Globus pallidus (tissue), 1 donor: ENCODE measurements at places on chromosomes 11 and 22.

- no peak for DNase-seq
Measured at GRCh38 chr11:297586-298405, 1.5 kb downstream of the IFITM5 start.

DNA sequence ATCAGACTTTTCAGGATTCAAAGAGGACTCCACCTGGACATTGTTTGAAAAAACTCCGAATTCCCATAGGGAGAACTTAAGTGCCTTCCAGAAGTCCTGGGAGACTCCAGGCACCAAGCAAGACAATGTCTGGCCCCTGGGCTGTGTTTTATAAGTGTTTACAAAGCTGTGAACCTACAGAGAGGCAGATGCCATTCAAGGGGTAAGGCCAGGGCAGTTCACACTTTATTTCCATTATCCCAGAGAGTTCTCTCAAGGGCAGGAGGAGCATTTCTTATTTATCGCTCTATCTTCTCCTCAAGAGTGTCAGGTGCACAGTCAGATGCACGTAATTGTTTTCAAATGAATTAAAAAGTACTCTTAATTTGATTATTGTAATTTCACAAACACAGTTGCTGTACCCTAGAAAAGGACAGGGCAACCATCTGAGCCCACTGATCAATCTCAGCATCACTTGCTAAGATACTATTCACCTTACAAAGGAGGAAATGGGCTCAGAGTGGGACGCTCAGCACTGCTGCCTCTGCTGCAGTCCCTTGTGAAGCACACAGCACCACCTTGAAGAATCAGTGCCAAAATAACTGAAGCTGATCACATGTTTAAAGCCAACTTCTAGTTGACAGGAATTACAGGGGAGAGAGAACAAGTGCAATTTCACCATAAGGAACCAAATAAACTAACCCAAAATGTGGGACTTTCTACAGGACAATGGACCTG lies 35.0 kb downstream of the RASSF10 start:
- no peak for DNase-seq

DNA sequence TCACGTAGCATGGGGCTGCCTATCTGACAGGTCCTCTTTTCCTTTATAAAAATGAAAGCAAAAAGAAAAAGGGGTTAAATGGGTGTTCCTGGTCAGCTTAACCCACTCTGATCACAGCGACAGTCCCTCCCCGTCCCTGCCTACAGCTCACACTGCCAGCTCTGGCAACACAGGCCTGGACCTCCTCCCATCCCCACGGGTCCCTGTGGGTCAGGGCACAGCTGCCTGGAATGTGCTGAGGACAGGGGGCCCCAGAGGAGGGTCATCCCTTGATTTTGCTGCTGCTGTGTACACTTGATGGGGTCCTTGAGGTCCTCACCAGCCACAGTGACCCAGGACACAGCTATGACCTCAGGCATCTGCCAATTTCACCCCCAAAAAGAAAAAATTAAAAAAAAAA lies 29.6 kb upstream of the CYP2D6 start:
- DNase-seq, result no peak

DNA sequence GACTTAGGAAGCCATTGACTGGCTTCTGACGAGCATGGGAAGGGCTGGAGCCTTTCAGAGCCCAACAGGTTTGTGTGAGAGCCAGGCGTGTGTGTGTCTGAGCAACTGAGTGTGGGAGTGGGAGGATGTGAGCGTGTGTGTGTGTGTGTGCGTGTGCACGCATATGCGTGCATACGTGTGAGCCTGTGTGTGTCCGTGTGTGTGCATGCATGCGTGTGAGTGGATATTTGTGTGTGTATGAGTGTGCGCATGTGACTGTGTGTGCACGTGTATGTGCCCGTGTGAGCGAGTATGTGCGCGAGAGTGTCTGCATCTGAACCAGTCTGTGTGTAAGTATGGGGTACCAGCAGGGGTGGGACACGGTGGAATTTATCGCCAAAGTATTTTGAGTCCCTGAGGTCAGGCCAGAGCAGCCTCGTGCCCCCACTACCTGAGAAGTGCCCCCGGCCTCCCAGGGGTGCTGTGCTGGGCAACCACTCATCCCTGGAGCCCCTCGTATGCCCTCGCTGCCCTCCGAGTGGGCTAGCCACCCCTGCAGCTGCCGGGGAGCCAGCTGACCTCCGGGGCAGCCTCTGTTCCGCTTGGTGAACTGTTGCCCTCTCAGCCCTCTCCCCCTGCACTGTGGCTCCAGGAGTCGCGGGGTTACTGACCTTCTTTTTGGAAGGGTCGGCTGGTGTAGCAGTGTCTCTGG lies 38.5 kb downstream of the LRP5 start:
- no peak for DNase-seq

DNA sequence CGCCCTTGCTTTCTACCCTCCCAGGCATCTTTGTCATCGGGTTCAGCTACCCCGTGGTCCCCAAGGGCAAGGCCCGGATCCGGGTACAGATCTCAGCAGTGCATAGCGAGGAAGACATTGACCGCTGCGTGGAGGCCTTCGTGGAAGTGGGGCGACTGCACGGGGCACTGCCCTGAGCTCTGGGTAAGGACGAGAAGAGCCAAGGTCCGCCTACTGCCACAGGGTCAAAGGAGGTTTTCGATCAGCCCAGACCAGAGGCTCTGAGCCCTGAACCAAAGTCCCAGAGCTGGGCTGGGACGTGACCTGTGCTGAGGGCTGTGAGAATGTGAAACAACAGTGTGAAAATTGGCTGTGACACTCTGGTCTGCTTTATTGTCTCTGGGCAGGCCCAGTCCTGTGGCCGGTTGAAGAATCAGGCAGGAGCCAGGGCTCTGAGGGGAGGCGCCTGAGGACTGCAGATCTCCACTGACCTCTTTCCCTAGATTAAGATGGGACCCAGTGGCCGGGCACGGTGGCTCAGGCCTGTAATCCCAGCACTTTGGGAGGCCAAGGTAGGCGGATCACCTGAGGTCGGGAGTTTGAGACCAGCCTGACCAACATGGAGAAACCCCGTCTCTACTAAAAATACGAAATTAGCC lies 6.5 kb upstream of the GALR3 start:
- no peak for DNase-seq

GRCh38 chr22:41198027-41198580 lies 7.0 kb upstream of the L3MBTL2 start:
- DNase-seq, result no peak

GRCh38 chr11:72767203-72768062 lies 15.2 kb upstream of the ARAP1 start:
- DNase-seq, result no peak

GRCh38 chr11:78499971-78500370 lies 74.7 kb downstream of the NARS2 start:
- no peak for DNase-seq
